ENCODE measurements at places on chromosomes 7 and 10.

GRCh38 chr7:16728811-16729210 lies 24.7 kb upstream of the TSPAN13 start:
- no peak for DNase-seq

DNA sequence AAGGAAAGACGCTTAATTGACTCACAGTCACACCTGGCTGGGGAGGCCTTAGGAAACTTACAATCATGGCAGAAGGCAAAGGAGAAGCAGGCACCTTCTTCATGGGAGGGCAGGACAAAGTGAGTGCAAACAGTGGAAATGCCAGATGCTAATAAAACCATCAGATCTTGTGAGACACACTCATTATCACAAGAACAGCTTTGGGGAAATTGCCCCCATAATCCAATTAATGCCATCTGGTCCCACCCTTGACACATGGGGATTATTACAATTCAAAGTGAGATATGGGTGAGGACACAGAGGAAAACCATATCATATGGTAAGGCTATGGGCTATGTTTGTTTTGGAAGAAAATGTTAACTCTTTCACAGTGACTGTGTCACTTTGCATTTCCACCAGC lies 1272.5 kb upstream of the CELF2 start:
- no peak for DNase-seq

DNA sequence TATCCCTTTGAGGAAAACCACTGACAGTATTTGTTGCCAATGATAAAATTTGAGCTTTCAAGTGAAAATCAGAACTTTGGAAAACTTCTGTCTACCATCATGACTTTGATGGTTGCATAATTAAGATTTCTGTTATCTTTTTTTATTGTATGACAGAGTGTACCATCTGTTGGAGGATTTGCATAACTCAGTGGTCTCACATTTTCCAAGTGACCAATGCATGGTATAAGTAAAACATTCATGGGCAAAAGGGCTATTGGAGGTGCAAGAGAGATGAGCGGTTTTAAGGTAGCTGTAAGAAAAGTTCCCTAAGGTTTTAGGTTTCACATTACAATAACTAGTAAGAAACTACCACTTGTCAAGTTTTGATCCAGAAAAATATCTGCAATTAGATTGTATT lies 625.3 kb downstream of the PARD3 start:
- DNase-seq, result no peak

GRCh38 chr7:113000316-113001020 lies 86.2 kb downstream of the GPR85 start:
- DNase-seq, result no peak

DNA sequence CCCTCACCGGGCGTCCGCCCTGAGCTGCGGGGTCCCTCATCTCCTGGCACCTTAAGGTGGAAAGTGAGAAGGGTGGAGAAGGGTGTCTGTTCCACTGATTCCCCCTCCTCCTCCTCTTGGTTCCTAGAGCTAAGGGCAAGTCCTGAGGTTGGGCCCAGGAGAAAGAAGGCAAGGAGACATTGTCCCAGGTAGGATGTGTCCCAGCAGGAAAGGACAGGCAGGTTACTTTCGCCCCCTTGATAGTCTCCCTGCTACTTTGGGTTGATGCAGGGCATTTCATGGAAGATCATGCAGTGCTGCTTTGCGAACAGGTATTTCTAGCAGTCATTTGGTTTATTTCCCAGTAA lies 582 bp downstream of the STEAP2 start:
- DNase-seq, result no peak

GRCh38 chr7:110854166-110854565 lies 236.8 kb upstream of the LRRN3 start:
- DNase-seq, result no peak

GRCh38 chr7:131011432-131011742 lies 277.4 kb upstream of the KLF14 start:
- no peak for DNase-seq

DNA sequence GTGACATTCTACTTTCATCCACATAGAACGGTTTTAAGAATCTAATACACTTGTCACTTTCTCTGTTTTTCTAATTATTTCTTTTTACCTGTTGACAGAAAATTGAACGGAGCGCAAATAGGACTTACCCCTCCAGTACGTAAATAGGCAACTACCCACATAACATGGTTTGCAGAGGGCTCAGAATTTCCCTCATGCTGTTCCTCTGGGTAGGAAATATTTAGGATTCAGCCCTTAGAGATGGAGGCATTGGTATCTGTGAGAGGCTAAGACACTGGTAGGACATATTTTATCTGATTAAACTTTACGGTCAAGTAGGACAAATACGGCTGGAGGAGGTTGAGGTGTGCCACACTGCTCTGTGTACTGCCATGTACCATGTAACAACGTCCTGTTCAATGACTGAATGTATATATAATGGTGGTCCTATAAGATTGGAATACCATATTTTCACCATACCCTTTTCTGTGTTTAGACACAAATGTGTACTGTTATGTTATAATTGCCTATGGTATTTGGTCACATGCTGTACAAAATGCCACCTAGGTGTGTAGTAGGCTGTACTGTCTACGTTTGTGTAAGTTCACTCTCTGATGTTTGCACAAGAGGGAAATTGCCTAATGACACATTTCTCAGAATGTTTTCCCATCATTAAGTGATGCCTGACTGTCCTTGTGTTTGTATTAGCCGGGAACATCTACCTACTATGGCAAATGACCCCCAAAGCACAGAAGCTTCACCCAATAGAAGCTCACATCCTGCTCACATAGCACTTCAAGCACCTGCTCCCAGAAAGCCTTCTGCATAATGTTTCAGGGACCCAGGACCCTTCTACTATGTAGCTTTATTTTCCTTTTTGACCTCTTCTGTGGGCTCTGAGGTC lies 429.4 kb upstream of the AKR1E2 start:
- DNase-seq, result no peak

DNA sequence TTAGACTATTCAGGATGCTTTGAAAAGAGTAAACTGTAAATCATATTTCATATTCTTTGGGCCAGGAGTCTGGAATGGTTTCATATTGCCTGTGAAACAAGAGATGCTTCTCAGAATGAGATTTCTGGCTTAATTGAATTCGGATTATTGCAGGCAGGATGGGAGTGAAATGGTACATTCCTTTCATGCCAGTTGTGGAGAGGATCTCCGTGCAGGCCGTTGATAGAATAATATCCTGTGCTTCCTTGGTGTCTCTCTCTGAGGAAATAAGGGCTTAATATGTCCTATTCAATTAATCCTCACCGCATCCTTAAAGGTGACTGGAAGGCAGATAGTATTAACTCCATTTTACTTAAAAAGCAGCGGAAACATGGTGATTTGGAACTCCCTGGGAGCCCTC lies 56.6 kb downstream of the CUX1 start:
- DNase-seq, result no peak

GRCh38 chr10:228366-228765 lies 93.1 kb downstream of the ZMYND11 start:
- DNase-seq, result no peak

GRCh38 chr10:8275911-8276310 lies 221.4 kb downstream of the GATA3 start:
- no peak for DNase-seq

GRCh38 chr7:109259151-109259550 lies 689.5 kb downstream of the DNAJB9 start:
- no peak for DNase-seq

DNA sequence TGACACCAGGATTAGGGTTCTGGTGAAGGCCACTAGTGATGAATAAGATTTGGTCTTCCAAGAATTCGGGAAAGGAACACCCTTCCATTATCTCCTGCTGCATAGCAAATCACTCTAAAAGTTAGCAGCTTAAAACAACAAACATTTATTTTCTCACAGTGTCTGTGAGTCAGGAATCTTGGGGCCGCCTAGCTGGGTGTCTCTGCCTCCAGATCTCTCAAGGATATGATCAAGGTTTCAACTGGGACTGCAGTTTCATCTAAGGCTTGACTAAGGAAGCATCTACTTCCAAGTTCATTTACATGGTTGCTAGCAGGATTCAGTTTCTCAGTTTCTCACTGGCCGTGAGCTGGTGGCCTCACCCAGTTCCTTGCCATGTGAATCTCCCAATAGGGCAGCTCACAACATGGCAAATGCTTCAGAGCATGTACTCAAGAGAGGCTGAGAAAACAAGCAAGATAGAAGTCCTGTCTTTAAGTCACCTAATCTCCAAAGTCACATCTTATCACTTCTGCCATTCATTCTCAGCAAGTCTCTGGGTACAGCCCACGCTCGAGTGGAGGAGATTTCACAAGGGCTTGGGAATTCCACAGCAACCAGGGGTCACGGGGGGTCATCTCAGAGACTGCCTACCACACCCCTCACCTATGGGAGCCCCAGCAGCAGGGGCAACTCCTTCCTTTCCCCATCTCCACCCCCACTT lies 26.8 kb downstream of the TLX1 start:
- DNase-seq, result no peak

- DNase-seq, result no peak
These were observed 67.8 kb upstream of the SDK1 start for GRCh38 chr7:3233301-3233700.

DNA sequence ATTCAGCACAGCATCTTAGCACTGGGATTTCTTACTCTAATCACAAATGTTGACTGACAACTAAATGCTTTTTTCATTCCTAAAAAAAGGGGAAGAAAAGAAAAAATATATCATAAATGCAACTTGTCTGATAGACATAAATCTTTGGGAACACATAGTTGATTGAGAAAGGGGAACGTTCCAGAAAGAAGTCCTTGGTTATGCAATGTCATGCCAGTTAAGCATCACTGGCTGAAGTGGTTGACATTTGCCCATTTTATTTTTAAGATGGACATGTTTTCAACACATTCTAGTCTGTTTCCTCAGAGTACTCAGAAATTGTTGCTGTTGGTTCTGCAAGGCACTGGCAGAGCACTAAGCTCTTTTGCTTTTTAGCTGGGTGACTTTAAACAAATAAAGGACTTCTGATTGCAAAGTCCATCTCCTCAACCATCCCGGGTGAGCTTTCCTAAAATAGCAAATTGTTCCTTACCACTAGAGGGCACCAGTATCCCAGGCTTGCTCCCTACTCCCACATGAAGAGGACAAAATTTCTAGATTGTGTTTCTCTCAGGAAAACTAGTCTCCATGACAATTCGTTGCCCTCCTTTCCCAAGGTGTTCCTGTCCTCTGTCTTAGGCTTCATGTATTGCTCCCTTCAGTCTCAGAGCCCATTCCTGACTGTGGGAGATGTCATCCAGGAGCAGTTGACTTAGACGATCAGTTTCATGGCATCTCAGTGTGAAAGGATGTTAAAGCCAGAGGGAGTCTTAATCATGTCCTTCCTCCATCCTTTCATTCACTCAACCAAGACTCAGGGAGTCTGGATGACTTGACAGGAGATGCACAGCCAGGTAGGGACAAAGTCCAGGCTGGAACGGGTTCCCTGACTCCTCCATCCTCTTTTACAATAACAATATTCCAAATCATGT lies 23.9 kb downstream of the OPALIN start:
- no peak for DNase-seq

DNA sequence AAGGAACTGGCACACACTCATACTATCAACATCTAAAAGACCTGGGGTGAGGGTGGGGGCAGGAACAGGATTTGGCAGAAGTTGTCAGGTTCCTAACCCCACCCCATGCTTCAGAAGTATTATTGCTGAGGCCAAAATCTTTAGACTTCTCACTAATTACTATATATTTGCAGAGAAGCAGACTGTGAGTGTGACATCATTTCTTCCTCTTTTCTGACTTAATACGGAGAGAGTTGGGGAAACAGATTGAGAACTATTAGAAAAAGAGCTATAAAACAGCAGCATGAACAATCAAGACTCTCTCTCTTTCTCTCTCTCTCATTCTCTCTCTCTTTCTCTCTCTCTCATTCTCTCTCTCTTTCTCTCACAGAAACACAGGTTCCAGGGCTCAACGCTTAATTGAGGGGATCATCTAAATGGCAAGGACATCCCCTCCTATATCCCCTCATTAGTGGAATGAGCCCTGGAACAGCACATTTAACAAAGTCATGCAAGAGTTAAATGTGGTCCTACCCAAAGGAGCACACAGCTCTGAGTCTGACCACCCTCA lies 94.8 kb downstream of the KCNMA1 start:
- no peak for DNase-seq

DNA sequence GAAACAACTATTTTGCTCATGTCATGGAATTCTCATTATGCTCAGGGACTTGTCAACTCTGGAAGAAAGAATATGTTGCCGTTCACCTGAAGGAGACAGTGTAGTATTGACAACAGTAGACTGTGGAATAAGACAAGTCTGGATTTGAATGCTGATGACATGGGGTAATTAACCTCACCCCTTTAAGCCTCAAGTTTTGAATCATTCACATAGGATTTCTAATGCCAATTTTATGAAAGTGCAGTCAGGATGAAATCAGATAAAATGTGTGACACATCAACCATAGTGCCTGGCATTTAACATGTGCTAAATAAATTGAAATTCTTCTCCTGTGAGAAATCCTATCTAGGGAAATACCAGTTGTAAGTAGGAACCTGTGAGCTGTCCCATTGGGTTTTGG lies 305.8 kb downstream of the KIF20B start:
- no peak for DNase-seq

- DNase-seq, result no peak
These were observed 70.9 kb downstream of the DNAJB6 start for GRCh38 chr7:157407512-157408257.

- DNase-seq, result no peak
These were observed 95.4 kb downstream of the GSAP start for GRCh38 chr7:77320714-77321113.

GRCh38 chr10:90885176-90885575 lies 13.4 kb downstream of the RPP30 start:
- DNase-seq, result no peak

GRCh38 chr7:125526092-125526491 lies 596.5 kb upstream of the POT1 start:
- DNase-seq, result no peak

GRCh38 chr10:98485959-98486358 lies 39.2 kb upstream of the HPS1 start:
- DNase-seq, result no peak

DNA sequence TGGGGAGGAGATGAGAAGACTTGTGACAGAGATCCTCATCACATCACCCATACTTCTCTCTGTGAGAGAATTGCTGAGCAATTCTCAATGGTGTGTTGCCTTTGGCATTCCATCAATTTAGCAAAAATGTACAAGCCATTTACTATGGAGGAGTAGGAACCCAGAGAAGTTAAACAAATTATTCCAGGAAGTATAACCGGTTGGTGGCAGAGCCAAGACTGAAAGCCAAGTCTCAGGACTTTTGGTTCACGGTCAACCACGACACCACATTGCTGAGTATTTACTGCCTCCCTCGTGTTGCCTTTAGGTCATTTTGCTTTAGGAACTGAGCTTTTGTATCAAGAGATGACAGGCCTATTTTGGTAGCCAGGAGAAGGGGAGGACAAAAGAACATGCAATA lies 88.0 kb upstream of the ELMO1 start:
- no peak for DNase-seq

DNA sequence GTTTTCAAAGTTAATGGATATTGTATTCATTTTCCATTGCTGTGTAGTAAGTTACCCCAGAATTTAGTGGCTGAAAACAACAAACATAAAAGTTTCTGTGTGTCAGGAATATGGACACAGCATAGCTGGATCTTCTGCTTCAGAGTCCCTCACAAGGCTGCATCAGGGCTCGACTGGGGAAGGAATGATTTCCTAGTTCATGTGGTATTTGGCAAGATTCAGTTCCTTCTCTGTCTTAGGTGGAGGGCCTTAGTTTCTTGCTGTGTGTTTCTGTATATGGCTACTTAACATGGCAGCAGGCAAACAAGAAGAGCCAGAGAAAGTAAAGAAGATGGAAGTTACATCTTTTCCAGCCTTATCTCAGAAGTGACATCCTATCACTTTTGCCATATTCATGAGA lies 51.1 kb downstream of the TPST1 start:
- no peak for DNase-seq

Data from stimulated activated CD4-positive, alpha-beta T cell treated with anti-CD3 and anti-CD28 coated beads, TNF-alpha, amount 100 ng/mL, for 1 hour (primary cell).